ENCODE measurements at places on chromosomes 7 and 10.

- no peak for DNase-seq
Measured at GRCh38 chr10:17003651-17004286, 125.8 kb downstream of the CUBN start.

DNA sequence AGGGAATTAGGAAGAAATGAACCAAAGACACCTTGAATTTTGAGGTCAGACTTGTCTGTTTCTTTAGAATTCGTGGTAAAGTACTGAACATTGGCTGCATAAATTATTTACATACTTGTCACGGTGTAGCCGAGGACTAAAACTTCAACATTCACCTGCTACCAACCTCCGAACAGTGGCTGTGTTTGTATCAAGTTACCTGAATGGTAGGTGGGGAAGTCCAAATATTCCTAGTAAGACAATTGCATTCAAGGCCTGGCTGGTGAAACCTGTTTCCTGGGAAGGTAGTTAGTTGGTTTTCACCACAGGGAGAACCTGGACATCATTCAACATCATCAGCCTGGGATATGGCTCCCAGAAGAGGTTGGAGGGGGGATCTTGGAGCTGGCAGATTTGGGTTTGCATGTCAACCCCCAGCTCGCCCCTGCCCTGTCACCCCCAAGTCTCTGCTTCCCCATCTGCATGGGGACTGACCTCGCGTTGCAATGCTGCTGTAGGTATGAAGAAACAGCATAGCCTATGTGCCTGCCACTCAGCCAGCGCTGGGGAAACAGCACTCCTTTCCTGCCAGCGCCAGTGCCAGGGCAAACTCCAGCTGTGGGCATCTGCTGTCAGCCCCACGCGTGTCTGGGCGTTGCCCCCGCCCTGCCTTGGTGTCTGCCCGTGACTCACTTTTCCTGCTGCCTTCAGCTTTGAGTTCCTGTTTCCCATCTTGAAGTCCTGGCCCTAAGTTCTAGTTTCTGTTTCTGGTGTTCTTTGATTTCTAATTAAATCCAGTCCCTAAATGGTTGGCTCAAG lies 12.7 kb upstream of the LARP4B start:
- no peak for DNase-seq

DNA sequence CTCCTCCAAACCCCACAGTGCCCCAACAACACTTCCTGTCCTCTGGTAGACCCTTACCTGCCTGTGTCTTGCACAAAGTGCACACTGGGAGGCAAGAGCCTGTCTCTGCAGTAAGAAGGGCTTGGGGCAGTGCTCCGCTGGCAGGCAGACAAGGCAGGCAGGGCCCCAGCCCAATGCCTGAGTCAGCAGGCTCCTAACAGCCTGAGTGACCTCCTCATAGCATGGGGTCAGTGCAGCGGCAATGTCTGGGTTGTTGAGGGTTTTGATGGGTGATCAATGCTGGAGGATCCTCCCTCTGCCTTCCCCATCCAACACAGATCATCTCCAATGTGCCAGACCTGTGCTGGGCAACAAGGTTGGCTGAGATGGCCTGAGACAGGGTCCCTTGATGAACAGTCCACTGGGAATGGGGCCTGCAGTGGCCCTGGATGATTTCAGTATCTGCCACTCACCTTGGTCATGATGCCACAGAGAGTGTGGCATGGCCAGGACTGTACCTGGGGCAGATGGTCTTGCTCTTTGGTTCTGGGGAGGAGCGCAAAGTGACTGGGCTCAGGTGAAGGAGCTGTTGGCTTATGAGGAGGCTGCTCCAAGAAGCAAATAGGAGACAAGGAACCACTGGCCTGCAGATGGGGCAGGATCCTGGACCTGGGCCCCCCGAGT lies 55.6 kb upstream of the CAMK2B start:
- no peak for DNase-seq

DNA sequence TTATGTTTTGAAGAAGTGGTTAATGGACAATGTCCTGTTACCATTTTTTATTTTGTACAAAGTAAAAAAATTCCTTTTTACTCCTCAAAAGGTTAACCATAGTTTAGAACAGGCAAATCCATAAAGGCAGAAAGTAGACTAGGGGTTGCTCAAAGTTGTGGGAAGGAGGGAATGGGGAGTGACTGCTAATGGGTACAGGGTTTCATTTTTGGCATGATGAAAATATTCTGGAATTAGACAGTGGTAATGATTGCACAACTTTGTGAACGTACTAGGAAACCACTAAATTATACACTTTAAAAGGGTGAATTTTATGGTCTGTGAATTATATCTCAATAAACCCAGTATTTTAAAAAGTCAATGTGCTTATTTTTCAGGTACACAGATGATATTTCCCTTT lies 35.4 kb upstream of the CDK14 start:
- no peak for DNase-seq

DNA sequence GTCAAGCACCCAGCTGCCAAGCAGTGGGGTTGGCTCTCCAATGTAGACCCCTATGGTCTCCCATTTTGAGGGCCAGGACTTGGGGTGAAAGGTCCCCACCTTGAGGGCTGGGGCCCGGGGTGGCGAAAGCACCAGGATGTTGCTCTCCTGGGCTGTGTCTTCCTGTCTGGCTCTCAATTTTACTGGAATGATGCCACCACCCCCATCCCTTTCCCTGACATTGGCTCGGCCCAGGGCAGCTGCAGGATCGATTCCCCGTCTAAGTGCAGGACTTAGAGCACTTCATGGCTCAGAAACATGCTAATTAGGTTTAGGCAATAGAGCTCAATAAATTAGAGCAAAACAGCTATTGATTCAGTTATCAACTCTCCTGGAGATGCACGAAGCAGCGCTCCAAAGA lies 27.0 kb upstream of the HSPA12A start:
- DNase-seq = no peak

DNA sequence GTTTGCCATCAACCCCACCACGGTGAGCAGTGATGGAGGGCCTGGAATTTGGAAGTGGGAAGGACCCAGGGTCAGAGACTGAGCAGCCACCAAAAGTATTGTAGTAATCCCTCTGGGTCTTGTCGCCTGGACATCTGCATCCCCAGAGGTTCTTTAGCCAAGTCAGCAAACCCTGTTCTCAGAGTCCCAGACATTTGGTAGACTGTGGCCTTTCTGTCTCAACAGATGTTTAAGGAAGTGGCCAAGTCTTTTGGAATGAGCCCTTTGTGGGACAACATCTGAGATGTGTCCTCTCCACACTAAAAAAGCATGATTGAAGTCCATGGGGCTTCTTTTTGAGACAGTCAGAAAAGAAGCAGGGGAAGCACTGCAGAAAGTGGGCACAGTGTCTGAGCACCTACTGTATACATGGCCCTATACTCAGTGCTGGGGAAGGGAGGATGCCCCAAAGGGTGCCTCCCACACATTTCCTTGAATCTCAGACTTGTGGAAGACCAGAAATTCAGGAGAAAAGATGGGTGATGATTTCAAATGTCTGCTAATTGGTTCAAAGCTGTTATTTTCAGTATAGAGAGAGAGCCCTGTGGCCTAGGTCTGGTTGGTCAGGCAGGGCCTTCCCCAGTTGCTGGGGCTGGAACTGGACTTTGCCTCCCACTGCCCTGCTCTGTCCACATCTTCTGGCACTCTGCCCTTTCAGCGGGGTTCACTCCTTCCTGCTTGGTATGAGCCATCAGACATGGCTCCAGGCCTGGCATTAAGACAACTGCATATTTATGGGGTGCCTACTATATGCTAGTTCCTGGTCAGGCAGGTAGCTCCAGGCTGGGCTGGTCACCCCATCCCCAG lies 26.5 kb upstream of the VSIR start:
- no peak for DNase-seq

GRCh38 chr10:34094961-34095360 lies 720.1 kb downstream of the PARD3 start:
- no peak for DNase-seq

DNA sequence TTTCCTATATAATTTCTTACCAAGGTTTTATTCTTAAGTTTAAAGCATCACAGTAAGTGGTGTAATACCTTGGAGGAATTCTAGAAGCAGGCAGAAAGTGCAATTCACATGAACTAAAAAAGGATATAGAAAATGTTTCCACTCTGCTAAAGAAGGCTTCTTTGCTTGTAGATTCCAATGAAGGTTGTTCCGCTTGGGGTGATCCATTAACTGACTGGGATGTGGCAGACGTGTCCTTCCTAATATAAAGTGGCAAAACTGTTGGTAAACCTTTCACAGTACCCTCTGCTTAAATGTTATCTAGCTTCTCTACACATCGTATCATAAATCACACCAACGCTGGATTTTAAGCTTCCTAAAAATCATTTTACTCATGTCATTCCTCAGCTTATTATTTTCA lies 2.3 kb downstream of the ZC3HC1 start:
- DNase-seq = no peak

DNA sequence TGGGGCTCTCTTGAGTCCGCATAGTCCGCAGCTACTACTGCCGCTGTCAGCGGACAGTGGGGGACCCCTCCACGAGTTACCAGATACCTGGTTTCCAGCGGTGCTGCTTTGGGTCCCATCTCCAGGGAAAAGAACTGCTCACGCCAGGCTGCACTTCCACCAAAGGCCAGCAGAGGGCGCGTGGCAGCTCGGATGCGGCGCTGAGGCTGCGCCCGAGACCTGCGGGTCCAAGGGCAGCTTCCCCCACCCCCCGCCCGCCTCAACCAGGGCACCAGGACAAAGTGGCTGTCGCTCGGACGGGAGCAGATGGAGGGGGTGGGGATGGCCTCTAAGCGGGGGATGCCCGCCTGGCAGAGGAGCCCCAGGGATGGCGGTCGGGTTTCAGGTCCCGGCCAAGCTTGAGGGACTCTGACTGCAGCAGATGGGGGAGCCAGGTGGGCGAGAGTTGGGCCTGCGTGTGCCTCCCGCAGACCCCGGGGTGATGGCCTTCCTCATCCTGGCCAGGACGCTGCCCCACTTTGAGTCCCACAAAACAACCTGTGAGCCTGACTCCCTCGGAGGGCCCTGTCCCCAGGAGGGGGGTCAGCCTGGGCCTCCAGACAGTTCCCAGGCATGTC lies 23.8 kb upstream of the ZNF735 start:
- DNase-seq = no peak

DNA sequence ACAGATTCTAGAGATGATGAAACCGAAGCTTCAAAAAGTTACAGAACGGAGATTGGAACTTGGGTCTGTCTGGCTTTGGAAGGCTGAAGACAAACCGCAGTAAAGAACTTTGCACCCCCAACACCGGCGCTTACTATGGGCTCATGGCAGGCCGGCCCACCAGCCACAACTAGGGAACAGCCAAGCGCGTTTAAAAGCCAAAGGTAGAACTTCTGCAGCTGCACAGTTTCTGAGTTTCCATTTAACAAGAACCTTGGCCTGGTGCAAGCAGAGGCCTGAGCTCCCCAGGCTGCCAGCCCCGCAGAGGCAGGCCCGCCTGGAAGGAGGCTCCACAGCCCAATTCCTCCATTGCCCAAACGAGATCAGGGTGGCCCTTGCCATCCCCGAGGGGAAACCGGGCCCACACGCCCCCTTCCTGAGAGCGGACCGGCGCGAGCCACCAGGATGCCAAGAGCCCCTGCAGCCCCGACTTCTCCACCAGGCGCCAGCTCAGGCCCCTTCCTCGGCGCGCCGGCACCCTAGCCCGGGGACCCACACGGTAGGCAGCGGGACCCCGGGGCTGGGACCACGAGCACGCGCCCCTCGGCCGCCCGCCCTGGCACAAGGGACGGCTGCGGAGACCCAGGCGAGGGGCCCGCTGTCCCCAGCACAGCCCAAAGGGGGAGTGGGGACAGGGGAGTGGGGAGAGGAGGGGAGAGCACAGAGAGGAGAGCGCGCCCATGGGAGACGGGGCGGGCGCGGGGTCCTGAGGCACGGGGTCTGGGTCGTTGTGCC lies 566 bp downstream of the MAD1L1 start:
- DNase-seq = no peak

DNA sequence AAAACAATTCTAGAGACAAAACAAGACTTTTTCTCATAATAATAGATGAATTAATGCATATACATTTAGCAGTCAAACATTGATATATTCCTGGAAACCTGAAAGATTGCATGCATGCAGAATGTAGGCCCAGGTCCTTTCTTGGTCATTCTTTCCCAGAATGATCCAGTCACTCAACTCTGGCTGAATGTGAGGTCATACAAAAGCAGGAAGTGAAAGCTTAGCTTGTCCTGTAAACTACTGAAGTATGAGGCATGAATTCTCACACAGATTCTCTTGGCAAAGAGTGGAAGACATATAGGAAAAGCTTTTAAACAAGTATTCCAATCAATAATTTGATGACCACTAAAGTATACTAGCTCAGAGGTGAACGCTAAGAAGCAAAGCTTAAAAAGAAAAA lies 253.9 kb downstream of the PPP1R3A start:
- no peak for DNase-seq

DNA sequence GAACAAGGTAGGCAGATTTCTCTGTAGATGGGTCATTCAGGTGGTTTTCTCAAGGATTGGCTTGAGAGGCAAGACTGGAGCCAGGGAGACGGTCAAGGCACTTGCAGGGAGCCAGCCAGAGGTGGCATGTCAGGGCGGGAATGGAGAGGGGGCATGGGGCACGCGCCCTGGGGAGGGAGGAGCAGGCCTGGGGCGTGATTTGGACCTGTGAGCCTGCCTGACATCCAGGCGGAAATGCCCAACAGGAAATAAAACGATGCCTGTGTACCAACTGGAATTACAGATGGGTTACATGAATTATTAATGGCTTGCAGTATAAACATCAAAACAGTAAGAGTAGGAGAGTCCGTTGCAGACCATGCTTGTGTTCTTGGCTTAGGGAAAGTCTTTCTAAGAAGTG lies 8.6 kb upstream of the SUN1 start:
- DNase-seq = no peak

DNA sequence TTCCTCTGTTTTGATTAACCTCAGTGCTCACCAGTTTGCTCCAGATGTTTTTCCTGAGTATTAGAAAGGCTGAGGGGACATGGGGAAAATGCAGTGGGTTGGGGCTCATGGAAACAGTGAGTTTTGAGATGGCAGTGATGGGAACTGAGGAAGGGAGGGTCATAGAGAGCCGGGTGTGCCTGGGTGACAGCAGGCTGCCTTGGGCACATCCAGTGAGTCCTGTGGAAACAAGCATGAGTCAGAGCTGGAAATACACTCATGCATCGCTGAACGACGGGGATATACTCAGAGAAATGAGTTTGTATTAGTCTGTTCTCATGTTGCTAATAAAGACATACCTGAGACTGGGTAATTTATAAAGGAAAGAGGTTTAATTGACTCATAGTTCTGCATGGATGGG lies 202.2 kb downstream of the TMEM178B start:
- no peak for DNase-seq

GRCh38 chr10:72206511-72207229 lies 9.1 kb upstream of the ANAPC16 start:
- no peak for DNase-seq

DNA sequence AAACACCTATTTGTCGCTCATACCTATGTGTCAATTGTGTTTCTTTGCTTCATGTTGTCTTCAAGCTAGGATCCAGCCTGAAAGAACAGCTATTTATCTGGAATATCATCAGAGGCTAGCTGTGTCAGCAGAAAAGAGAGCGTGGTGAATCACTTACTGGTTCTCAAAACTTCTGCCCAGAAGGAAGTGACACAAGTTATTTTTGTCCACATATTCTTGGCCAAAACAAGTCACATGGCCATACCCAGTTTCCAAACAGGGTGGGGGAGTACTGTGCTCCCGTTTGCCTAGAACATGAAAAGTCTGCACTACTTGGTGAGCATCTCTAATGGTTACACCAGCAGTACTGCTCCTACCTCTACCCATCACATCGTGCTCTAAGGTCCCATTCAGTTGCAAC lies 160.9 kb upstream of the CSTF2T start:
- no peak for DNase-seq

All from NCI-H460 (cell line).